ENCODE measurements at places on chromosomes 2 and 18.
A peak's percentile ranks its signal among the peaks of the same experiment; 100 is the strongest.

GRCh38 chr2:85905891-85906290 lies 17.1 kb upstream of the ST3GAL5 start:
- no peak for DNase-seq

DNA sequence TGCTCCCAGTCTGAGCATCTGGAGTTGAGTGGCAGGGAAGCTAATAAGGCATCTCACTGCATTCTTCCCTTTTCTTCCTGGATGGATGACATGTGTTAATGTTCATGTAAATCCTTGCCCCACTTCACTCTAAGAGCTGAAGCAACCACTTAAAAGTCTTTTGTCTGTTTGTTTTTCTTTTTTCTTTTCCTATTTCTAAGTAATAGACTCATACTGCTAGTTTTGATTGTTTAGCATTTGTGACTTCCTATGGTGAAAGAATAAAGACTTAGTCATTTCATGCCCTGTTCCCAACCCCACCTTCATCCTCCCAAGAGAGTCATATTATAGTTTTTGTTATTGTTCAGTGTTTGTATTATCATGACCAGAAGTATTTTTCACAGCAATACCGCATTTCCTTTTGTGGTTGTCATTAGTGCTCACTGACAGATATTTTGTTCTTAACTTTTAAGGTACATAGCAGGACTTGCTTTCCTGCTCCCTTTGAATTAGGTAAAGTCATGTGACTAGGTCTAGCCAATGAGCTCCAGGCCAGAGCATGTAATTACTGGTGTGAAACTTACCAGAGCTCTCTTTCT lies 18.1 kb upstream of the SPP2 start:
- no peak for DNase-seq

DNA sequence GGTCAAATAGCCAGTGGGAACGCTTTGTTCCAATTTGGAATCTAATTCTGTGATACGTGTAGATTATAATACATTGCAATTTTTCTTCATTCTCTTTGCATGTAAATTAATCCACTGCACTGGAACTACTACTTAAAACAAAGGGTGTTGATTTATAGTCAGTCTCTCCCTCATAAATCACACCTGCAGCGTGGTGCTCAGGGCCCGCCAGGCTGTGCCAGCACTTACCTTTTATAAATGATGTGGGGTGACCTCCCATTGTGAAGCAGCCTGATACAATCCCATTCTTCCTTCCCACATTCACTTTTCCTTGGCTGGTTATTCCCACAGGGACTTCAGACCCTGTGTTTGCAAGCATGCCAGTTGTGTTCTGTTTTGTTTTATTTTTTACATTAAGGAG lies 302.3 kb upstream of the ID2 start:
- no peak for DNase-seq

GRCh38 chr2:71801556-71801955 lies 346.1 kb downstream of the CYP26B1 start:
- DNase-seq: no peak

- DNase-seq: no peak
Observed at GRCh38 chr2:38835990-38836389, 39.7 kb downstream of the DHX57 start.

DNA sequence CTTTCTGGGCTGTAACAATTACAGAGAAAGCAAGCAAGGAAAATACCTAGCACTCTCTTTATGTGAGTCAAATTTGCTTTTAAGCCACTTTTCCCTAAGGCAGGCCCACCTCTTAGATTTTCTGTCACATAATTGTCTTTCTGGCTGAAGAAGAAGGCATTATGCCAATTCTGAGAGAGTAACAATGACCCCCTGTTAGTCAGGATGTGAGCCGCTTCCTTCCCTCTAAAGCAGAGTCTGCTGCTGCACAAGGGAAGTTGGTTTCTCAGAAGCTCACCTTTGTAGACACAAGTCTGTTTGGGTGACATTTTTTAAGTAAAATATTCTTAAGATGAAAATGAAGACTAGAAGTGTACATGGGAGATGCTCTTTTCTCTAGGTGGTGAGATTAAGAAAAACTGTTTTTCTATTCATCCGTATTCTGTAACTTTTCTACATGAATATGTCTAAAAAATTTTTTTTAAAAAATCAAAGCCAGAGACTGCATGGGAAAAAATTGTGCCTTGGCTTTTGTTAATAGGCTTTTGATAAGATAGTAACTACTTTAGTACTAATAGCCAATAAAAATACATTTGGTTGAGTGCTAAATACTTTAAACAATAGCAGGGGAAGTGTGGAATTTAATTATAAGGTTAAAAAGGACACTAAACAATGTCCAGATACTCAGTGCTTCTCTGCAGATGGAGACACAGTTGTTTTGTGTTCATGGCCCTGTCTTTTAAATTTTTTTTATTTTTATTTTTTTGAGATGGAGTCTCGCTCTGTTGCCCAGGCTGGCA lies 33.4 kb upstream of the VPS54 start:
- DNase-seq: no peak

DNA sequence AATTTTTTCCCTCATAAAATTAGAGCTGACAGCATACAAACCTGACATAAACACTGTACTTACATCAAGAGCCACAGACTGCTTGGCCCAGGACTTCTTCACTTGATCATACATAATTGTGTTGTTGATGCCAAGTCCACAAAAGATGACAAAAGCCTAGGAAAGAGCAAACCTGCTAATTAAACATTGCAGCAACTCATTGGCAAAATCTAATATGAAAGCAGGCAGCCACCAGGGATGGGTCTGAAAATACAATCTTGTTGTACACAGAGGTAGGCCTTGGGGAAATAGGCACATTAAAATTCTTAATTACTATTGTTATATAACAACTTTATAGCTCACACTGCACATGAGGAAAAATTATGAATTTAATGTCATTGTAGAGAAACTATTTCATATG lies 255.8 kb downstream of the PDE11A start:
- DNase-seq: no peak

DNA sequence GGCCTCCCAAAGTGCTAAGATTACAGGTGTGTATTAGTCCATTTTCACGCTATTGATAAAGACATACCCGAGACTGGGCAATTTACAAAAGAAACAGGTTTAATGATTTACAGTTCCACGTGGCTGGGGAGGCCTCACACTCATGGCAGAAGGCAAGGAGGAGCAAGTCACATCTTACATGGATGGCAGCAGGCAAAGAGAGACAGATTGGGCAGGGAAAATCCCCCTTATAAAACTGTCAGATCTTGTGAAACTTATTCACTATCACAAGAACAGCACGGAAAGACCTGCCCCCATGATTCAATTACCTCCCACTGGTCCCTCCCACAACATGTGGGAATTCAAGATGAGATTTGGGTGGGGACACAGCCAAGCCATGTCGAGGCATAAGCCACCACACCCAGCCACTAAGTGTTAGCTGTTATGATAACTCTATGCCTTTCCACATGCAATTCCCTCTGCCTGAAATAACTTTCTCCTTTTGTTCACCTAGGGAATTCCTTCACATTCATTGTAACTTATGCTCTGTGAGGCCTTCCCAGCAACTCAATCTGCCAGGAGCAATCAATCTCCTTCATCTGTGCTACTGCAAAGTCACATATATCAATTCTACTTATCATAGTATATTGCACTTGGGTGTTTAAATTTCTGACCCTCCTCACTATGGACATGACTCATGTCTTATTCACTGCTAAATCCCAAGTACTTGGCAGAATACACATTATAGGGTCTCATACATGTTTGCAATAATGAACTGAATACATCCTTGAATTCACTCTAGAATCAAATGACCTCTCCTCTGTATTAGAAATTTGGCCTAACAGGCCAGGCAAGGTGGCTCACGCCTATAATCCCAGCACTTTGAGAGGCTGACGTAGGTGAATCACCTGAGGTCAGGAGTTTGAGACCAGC lies 7.4 kb downstream of the MCEE start:
- no peak for DNase-seq

- DNase-seq: no peak
Observed at GRCh38 chr2:240141736-240142135, 1.3 kb upstream of the OTOS start.

DNA sequence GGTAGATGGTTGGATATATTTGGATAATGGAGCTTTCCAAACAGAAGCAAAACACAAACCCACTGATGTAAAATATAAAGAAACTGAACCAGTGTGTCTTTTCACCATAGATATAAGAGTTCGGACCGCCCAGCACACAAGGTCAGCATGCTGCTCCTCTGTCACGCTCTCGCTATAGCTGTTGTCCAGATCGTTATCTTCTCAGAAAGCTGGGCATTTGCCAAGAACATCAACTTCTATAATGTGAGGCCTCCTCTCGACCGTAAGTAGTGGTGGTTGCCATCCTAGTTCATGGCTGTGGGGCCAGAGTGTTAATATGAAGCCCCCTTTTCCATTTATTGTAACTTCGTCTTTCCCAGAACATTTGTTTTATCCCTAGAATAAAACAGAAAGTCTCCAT lies 125.2 kb upstream of the LYPD6 start:
- DNase-seq: no peak

- no peak for DNase-seq
Observed at GRCh38 chr2:65081232-65081685, 25.0 kb downstream of the CEP68 start.

DNA sequence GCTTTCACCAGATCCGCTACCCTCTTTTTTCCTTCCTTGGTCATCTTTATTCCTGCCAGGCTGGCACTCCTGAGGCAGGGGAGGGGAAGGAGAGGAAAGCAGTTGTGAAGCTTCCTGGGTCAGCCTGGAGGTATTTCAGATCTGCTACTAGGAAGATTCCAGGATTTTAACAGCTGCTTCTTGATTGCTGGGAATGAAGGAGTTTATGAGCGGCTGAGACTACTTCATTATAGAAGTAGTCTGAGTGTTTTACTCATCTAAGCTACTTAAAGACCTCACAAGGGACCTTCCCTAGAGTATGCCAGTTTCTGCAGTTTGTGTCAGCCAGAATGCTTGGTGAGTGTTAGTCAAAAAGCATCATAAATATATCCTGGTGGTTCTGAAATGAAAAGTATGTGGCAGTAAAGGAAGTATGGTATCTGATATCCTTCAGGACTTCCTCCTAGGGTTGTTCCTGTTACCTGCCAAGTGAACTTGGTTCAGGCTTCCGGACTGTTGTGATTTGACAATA lies 1.9 kb downstream of the TANC1 start:
- no peak for DNase-seq

DNA sequence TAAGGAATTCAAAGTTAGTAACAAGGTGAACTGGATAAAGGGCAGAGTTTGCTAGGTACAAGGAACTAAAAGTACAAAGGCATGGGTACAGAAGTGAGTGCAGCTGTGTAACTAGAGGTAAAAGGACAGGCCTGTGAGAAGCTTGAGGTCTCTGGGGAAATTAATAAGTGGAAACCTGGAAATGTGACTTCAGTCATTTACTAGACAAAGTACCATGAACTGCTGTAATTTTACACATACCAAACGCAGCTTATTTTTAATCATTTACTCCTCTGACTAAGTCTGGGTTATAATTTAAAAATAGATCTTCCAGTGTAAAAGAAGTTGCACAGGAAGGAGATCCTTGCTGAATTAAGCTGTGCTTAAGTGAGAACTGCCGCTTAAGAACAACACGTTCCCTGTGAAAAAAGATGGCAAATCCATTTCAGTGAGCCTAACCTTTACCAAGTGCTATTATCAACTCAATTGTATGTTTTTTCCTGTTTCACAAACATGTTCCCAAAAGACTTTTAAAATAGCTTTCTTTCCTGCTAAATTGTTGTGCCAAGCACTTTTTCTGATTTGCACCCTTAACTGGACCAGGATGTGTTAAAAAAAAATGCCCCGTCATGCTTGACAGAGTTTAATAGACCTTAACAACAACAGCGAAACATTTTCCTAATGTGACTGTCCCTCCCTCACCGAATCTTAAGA lies 44.3 kb downstream of the CALCRL start:
- peak; percentile 77 for DNase-seq

DNA sequence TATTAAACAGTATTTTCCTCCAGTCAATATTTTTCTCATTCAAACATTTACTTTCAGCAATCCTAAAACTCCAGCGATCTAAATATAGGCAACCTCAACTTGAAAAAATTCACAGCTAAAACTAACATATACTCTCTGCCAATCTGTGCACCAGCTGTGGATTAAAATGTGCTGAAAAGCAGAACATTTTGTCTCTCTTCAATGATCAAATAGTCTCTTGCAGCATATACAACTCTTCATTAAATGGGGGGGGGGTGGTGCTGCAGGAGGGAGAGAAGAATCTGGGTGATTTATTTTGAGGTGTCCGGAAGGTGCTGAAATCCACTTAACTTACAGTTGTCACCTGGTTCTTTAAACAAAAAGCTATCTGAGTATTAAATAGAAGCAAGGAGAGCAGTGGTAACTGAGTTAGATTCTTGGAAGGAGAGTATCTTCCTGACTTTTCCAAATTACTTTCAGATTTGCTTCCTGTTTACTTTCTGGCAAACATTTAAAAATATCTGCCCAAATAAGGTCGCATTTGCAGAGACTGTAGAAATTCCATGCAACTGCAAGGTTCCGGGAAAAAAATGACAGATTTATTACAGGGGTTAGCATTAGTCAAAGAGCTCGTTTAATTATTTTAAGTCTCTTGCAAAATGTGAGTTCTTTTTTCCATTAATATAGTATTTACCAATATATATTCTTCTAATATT lies 904.7 kb upstream of the ACVR2A start:
- DNase-seq: no peak

DNA sequence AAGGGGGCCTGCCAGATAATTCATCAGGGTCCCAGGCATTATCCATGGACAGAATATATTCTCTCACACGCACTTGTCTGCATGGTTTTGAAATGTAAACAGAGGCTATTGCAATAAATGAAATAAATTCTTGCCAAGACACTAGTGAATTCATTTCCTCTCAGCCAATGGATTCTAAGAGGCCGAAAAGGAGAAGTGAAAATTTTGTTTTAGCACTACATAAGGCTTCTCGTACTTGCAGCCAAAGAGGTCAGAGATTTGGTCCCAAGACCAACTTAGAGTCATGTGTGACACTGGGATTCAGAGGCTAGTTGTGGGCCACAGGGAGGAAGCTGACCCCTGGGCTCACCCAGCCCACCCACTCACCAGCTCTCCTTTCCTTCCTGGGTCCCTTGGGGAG lies 184.1 kb upstream of the GLI2 start:
- no peak for DNase-seq

- DNase-seq: no peak
Observed at GRCh38 chr2:192437653-192438052, 242.9 kb upstream of the TMEFF2 start.

- DNase-seq: no peak
Observed at GRCh38 chr2:56801770-56802169, 618.0 kb downstream of the CCDC85A start.

- DNase-seq: no peak
Observed at GRCh38 chr2:69013840-69014821, 1.2 kb downstream of the ANTXR1 start.

- no peak for DNase-seq
Observed at GRCh38 chr18:56884511-56884910, 233.4 kb downstream of the WDR7 start.

GRCh38 chr2:46748735-46749531 lies 166.7 kb downstream of the MCFD2 start:
- peak; percentile 93 for DNase-seq

DNA sequence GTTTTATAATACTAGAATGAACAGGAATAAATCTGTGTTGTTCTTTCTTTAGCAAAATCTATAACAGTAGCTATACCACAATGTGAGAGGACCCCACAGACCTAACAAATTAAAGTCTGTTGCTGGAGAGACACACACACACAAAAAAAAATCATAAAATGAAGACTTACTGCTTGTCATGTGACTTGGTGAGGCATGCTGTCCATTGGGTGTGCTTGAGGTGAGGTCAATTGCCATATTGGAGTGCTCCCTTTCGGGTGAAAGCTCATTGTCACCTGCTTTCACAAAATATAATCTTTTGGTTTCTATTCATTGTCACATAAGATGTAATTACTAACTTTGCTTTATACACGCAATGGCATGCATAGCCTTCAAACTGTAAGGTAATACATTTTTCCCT lies 3.9 kb downstream of the IKZF2 start:
- no peak for DNase-seq
